ENCODE measurements at places on chromosomes 7 and 10. TPM values are rescaled to one million over a fixed set of nuclear protein-coding genes. Genes with fewer than 3 reads are reported as not detected.

The PILRA gene
- total RNA-seq, result 6.1 TPM

DNA sequence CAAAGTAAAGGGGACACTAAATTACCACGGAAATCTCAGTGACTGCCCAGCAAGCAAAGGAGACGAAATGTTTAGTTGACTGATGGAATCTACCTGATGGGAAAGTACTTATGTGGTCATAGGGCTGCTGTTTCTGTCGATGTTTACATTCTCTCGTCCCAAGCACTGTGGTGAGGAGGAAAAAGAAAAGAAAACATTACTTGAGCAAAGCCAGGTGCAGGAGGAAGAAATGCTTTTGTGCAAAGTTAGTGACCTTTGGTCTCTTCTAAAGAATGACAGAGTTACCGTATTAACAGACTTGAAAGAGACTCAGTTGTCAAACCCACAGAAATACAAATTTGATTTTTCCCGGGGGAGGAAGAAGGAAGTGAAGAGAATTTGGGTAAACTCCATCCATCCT lies 43.3 kb upstream of the FMC1 start:
- peaks cover 23% of the 10 kb centered on the region for H3K36me3 ChIP-seq
- no peaks in the 10 kb centered on the region for H3K27me3 ChIP-seq
- no peak for DNase-seq
- H3K27ac ChIP-seq, result no peak overlapping the region

DNA sequence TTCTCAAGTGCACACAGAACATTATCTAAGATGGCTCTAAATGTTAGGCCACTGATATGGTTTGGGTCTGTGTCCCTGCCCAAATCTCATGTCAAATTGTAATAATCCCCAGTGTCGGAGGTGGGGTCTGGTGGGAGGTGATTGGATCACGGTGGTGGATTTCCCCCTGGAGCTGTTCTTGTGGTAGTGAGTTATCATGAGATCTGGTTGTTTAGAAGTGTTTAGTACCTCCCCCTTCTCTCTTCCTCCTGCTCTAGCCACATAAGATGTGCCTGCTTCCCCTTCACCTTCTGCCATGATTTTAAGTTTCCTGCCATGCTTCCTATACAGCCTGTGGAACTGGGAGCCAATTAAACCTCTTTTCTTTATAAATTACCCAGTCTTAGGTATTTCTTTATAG lies 11.2 kb upstream of the GSTK1 start:
- H3K27me3 ChIP-seq, result no peaks in the 10 kb centered on the region
- no peak overlapping the region for H3K4me3 ChIP-seq
- H3K4me1 ChIP-seq, result no peaks in the 10 kb centered on the region
- no peak for DNase-seq
- peaks cover 3% of the 10 kb centered on the region for H3K36me3 ChIP-seq

DNA sequence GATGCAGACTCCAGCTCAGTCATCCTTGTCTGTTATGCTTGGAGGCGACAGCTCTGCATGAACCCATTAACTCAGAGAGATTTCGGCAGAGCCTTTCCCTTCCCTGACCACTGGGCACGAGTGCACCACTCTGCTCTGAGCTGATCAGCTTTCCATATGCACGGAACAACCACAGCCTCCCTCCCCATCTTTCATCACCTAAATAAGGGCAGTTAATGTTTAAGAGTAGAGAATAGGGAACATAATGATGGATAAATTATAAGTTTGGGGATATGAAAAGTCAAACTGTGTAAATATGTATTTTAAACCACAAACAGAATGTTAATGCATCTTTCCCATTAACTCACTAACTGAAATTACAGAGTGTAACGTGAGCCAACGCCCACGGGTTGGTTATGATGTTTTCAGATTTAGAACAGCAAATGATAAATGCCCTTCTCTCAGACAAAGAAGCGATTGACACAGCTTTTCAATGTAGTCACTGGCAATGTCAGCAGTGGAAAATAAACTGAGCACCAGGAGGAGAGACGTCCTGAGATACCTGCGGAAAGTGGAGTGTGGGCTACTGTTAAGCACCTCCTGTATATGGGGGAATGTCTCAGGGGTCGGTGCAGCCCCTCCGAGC lies 658.2 kb downstream of the LRMDA start:
- H3K4me3 ChIP-seq, result no peak overlapping the region
- H3K27ac ChIP-seq, result no peak overlapping the region
- DNase-seq, result no peak

DNA sequence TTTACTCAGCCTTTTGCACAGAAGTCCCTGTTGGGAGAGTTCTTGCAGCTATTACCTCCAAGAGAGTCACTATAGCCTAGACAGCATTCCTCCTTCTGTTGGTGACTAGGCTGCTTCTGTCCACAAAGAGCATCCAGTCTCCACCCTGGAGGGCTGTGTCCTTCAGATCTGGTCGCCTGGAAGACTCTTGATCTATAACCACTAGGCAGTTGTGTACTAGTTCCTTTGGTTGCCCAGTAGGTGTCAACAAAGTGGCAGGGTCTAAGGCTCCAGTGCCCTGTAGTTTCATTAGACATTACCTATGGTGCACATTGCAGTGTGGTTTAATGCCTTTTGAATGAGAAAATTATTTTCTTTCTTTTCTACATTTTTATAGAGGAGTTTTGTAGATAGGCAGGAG lies 11.3 kb upstream of the AKR1C2 start:
- no peak for DNase-seq
- H3K4me1 ChIP-seq, result peaks cover 4% of the 10 kb centered on the region
- no peaks in the 10 kb centered on the region for H3K27me3 ChIP-seq
- H3K4me3 ChIP-seq, result no peak overlapping the region
- no peaks in the 10 kb centered on the region for H3K36me3 ChIP-seq

- H3K36me3 ChIP-seq, result no peaks in the 10 kb centered on the region
- no peaks in the 10 kb centered on the region for H3K4me1 ChIP-seq
- no peak overlapping the region for H3K4me3 ChIP-seq
- peaks cover 64% of the 10 kb centered on the region for H3K27me3 ChIP-seq
- no peak overlapping the region for H3K27ac ChIP-seq
These were observed 7.4 kb downstream of the NRCAM start for GRCh38 chr7:108448584-108449505.

GRCh38 chr10:52818019-52818418 lies 45.4 kb upstream of the MBL2 start:
- H3K4me3 ChIP-seq, result no peak overlapping the region
- peaks cover 19% of the 10 kb centered on the region for H3K4me1 ChIP-seq
- H3K27me3 ChIP-seq, result no peaks in the 10 kb centered on the region
- H3K27ac ChIP-seq, result no peak overlapping the region
- DNase-seq, result no peak
- H3K36me3 ChIP-seq, result no peaks in the 10 kb centered on the region

DNA sequence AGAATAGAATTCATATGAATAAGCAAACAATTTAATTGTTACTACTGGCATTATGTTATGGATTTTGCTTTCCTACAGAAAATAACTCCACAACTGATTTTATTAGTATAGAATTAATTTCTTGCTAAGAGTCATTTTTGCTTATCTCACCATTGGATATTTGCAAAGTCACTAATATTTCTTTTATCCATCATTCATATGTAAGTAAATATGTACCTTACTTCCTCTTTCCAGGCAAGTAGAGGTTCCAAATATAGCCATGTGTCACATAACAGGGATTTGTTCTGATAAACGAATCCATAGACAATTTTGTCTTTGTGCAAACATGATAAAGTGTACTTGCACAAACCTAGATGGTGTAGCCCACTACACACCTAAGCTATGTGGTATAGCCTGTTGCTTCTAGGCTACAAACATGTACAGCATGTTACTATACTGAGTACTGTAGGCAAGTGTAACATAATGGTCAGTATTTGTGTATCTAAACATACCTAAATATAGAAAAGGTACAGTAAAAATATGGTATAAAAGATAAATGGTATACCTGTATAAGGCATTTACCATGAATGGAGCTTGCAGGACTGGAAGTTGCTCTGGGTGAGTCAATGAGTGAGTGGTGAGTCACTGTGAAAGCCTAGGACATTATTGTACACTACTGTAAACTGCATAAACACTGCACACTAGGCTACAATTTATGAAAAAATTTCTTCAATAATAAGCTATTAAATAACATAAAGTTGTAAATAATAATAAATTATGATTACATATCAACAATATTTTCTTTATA lies 18.3 kb downstream of the KLLN start:
- peaks cover 15% of the 10 kb centered on the region for H3K4me1 ChIP-seq
- H3K36me3 ChIP-seq, result no peaks in the 10 kb centered on the region

DNA sequence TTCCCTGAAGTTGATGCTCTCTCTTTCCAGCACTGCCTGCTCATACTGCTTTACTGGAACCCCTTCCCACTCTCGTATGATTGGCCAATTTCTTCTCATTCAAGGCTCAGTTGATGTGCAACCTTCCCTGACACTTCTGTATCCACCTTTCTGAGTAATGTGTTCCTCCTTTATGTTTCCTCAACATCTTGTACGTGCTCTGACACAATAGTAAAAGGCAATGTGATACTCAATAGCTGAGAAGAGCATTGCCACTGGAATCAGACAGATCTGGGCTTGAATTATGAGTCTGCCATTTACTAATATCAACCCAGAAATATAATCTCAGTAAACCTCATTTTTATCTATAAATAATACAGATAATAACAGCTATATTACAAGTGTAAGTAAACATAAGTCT lies 34.7 kb downstream of the ARL4A start:
- DNase-seq, result no peak
- H3K27ac ChIP-seq, result no peak overlapping the region
- peaks cover 6% of the 10 kb centered on the region for H3K4me1 ChIP-seq
- no peaks in the 10 kb centered on the region for H3K36me3 ChIP-seq

GRCh38 chr7:53350241-53350640 lies 314.8 kb downstream of the POM121L12 start:
- no peaks in the 10 kb centered on the region for H3K36me3 ChIP-seq
- peaks cover 5% of the 10 kb centered on the region for H3K4me1 ChIP-seq
- DNase-seq, result peak; percentile 59
- no peak overlapping the region for H3K4me3 ChIP-seq
- no peak overlapping the region for H3K27ac ChIP-seq

DNA sequence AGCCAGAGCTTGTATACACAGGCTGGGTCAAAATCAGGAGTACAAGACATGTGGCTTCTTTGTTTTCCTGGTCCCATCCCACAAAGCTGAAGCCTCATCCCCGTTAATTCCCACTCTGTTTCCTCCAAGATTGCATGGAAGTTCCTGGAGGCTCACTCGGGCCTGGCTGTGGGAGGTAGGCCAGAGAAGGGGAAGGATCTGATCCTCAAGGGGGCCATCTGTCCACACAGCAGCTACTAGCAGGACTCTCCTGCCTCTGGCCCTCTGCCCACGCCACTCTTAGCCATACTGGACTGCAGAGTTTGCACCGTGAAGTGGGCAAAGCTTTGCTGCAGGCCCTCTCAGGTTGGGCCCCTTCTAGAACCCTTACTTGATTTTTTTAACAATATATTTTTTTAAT lies 160.6 kb downstream of the FGFR2 start:
- peaks cover 33% of the 10 kb centered on the region for H3K4me1 ChIP-seq
- H3K27ac ChIP-seq, result peak overlapping the region; percentile 80
- no peak for DNase-seq
- no peaks in the 10 kb centered on the region for H3K36me3 ChIP-seq
- no peaks in the 10 kb centered on the region for H3K27me3 ChIP-seq

Data from mesothelial cell of epicardium (in vitro differentiated cells).